Pulmonary artery endothelial cell (primary cell): ENCODE measurements at places on chromosomes 16 and 17.

DNA sequence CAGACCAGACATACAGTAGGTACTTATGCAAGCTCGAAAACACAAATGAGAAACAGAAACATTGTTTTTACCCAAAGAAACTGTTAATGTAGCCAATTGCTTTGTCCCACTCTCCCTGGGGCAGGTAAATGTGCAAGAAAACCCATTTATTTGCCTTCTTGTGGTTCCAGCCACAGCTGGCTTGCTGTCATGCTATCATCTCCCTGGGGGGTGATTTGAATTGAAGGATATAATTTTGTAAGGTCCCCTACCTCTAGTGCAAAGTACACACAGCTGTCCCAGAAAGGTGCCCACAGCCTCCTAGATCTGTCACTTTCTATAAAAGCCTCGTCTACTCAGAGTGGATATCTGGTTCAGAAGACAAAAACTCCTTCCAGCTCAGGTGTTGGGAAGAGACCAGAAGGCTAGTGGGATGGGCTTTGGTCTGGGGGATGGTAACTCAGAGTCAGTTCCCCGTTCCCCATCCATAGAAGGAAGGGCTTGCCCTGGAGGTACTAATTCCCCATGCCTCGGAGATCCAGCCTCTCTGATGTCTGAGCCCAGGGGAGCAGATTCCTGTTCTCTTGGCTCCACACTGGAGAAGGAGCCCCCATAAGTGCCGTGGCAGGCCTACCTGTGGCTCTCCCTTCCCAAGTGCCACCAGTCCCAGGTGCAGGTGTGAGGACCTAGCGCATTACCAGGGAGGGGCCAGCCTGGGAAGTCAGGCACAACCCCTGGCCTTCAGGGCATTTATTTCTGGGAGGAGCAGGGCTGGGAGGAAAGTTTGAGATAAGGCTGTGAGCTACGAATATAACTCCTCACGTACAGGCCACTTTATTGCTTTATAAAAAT, 2.4 kb upstream of the PRR15L start:
- DNase-seq, result no peak

DNA sequence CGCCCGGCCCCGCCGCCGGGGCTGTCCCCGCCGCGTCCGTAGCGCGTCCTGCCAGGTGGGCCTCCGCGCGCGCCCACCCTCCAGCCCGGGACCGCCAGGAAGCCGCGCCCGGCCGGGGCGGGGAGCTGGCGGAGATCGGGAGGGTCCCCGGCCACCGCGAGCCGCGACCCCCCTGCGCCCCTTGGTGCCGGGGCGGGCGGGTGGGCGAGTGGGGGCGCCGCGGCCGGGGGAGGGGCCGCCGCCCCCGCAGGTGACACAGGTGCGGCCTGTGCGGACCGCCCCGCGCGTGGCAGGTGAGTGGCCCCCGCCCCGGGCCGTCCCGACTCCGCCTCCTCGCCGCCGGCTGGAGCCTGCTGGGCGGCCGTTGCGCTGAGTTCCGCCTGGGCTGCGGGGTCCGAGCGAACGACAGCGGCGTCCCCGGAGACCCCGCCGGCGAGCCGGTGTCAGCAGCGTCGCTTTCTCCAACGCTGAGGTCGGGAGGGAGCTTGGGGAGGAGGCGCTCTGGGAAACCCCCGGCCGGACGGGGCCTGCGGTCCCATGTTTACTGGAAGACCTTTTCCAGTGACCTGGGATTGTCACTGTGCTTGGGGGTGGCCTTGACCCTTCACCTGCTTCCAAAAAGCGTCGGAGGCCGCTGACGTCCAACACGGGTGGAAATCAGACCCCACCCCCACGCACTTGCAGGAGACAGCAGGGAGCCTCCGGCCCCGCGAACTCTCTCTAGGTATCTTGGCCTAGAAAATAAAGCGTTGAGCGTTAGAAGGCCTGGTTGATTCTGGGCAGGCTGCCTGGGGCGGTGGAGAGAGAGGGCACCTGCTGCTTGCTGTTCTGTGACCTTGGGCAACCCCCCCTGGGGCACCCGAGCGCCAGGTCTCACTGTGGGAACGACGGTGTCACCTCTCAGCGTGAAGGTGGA, 542 bp downstream of the KLHL36 start:
- no peak for DNase-seq

- DNase-seq, result no peak
Observed at GRCh38 chr17:68288375-68288774, 2.6 kb downstream of the SLC16A6 start.

- no peak for DNase-seq
Observed at GRCh38 chr17:44307387-44308186, 814 bp upstream of the RUNDC3A start.

GRCh38 chr17:75239778-75240393, 21.5 kb downstream of the GGA3 start:
- DNase-seq, result no peak

DNA sequence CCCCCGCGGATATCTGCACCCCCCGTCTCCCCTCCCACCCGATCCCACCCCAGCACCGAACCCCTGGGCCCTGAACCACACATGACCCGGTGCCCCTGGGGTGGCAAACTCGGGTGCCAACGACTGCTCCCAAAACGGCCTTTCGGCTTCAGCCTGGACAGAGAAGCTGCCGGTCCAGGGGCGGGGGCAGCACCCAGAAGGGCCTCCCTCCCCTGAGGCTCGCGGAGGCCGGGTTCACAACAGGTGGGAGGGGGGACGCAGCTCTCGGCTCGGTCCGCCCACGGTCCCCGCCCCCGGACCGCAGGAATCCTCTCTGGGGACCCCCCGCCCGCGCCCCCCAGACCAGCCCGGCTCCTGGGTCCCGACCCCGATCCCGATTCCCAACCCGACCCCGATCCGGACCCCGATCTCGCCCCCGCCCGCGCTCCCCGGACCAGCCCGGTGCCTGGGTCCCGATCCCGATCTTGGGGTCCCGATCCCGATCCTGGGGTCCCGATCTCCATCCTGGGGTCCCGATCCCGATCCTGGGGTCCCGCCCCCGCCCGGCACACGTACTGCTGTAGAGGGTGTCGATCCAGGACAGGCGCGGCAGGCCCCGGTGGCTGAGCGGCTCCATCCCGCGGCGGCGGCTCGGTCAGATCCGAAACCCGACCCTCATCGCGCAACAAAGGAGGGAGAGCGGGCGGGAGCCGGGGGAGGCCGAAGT, 516 bp downstream of the ABR start:
- DNase-seq, result no peak

GRCh38 chr17:75060434-75061054, 13.5 kb downstream of the KCTD2 start:
- DNase-seq, result no peak

DNA sequence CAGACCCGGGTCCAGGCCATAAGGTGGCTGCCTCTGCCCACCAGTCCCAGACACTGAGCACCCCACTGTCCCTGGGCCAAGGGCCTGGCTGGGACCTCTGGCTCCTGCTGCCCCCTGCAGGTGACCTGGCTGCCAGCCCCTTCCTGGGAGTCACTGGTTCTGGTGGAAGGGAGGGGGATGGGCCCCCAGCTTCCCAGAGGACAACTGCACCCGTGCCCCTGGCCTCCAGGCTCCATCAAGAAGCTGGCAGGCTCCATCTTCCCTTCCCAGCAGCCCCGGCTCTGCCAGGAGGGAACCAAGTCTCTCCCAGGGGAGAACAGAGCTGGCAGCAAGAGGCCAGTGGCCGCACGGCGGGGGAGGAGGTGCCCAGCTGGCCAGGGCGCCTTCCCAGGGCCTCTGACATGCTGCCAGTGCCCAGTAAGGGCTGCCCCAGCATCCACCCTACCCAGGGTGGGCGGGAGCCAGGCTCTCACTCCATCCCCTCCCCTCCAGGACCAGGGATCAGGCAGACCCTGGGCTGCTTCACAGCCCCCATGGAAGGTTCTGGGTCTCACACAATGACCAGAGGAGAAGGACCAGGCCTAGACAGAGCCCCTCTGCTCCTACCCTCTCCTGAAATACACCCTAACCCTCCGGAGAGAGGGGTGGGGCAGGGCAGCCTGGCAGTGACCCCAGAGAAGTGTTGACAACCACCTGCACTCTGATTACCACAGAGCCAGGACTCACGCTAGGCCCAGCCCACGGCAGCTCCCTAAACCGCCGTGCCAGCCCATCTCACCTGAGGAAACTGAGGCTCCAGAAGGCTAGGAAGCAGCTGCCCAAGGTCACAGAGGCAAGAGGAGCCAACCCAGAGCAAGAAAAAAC, 3.6 kb downstream of the CLUH start:
- DNase-seq, result no peak

GRCh38 chr16:7545251-7545650, 212.6 kb downstream of the RBFOX1 start:
- DNase-seq, result no peak

DNA sequence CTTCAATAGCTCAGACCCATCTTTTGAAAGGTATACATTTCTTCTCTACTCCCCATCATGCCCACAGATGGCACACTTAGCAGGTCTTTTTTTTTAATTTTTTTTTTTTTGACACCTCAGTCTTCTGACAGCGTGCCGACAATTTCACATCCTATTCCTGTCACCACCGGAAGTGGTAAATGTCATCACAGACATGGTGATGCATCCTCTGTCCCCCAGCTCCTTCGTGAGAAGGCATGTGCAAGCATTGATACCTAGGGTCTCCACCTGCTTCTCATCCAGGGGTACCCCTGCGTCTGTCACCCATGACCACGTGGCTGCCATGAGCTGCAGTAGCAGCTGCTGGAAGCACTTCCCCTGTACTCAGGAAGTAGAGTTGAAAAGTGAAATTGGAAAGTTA, 35.6 kb downstream of the ELAC2 start:
- DNase-seq, result no peak

DNA sequence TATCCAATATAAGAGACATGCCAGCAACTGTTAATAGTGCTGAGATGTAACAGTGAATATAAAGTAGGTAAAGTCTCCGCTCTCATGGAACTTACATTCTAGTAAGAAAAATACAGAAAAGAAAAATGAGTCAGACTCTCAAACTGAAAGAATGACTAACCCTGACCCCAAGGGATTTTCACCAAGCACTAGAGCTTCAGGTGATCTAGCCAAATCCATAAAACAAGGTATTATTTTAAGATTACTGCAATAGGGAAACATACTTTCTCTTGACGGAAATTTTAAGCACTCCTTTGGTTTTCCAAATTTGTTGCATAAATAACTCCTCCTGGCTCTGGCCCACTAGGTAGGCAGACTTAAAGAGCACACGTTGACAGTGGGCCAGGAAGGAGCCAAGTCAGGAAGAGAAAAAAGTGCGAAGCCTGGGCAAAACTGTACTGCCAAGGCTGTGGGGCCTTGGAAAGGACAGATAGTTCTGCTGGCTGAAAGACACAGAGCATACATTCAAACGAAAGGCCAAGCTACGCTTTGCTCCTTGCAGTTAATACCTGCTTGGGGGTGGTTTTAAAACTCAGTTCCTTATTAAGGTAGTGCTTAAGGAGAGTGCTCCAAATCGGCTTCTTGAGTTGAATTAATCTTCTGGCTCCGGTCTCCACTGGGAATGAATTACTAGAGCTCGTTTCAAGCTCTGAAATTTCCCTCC, 1.4 kb downstream of the GOT2 start:
- no peak for DNase-seq

GRCh38 chr16:50626868-50627267, 54.2 kb downstream of the SNX20 start:
- no peak for DNase-seq

DNA sequence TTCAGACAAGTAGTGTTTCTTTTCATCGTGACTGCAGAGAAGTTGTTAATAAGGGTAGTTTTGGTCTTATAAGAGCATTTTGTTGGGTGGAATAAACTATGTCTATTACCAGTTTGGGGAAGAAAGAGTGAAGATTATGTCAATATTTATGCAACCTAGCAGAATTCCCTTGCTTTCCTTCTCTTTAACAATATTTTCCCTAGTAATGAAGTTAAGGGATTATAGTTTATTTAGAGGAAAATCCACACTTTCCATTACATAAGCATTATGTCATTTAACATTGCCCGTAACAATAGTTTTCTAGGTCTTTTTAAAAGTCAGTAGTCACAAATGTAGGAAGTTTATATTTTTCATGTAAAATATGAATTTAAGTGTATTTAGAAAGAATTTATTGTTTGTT, 2.5 kb upstream of the MAF start:
- no peak for DNase-seq

GRCh38 chr17:15255713-15256454, 9.2 kb downstream of the PMP22 start:
- DNase-seq, result no peak
